ENCODE measurements at places on chromosomes 1 and 21. TPM values are rescaled to one million over a fixed set of nuclear protein-coding genes. Genes with fewer than 3 reads are reported as not detected.
A peak's percentile ranks its signal among the peaks of the same experiment; 100 is the strongest.

The CCDC30 gene
- 0.19 TPM for polyA plus RNA-seq

DNA sequence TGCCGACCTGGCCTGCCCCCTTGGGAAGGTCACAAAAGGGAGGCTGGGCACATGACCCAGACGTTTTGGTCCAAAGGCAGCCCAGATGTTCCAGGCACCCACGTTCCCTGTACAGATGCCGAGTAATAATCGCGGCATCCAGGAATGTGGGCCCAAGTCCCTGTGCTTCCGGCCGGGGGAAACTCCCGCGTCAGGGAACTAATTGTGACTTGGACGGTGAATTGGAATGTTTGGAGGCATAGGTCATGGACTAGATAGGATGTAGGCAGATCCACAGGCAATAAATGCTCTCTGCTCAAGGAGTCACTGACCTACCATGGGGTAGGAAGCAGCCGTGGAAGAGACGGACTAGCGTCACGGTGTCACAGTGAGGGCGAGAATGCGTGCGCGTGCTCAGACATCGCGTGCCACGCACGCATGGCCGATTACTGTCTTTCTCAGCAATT, 178.4 kb downstream of the DUSP10 start:
- no peak for DNase-seq

GRCh38 chr1:210232511-210233215, at the start of gene SERTAD4:
TSS of gene SERTAD4 (plus strand) at chr1:210232796. CDS start at chr1:210237961, 5,165 bp downstream.
- peak; percentile 51 for DNase-seq

The DPT gene
- polyA plus RNA-seq: not detected

All from endothelial cell of umbilical vein (primary cell).